Bronchus fibroblast of lung (primary cell): ENCODE measurements at places on chromosomes 7 and 10. TPM values are rescaled to one million over a fixed set of nuclear protein-coding genes. Genes with fewer than 3 reads are reported as not detected.

RABGEF1 gene
- total RNA-seq: 18.3 and 21.0 TPM in 2 replicates

ZNF117 gene
- total RNA-seq: 0.89 and 1.7 TPM in 2 replicates

CRYGN gene
- not detected in 2 replicates for total RNA-seq

YAE1 gene
- 14.1 and 19.0 TPM in 2 replicates for total RNA-seq

RNF133 gene
- not detected in 2 replicates for total RNA-seq

HYCC1 gene
- 53.2 and 80.9 TPM in 2 replicates for total RNA-seq

STAM gene
- total RNA-seq: 14.6 and 15.5 TPM in 2 replicates

LRRC18 gene
- total RNA-seq: 0.15 TPM in 1 of 2 replicates, not detected in the other

INMT gene
- total RNA-seq: 2.1 and 2.5 TPM in 2 replicates

BTRC gene
- 4.5 and 5.9 TPM in 2 replicates for total RNA-seq

TAS2R5 gene
- not detected in 2 replicates for total RNA-seq

TFR2 gene
- 0.17 and 0.30 TPM in 2 replicates for total RNA-seq

ACSM6 gene
- not detected in 2 replicates for total RNA-seq

PRSS58 gene
- total RNA-seq: not detected in 2 replicates

TEX47 gene
- total RNA-seq: not detected in 2 replicates

PTPRZ1 gene
- total RNA-seq: under 0.01 TPM in 1 of 2 replicates, not detected in the other

NKX1-2 gene
- not detected in 2 replicates for total RNA-seq

ZCWPW1 gene
- total RNA-seq: 0.30 and 0.50 TPM in 2 replicates

CABCOCO1 gene
- total RNA-seq: 0.34 and 1.3 TPM in 2 replicates

MRC1 gene
- not detected in 2 replicates for total RNA-seq

PLXNA4 gene
- total RNA-seq: under 0.01 and 0.15 TPM in 2 replicates

ARF5 gene
- total RNA-seq: 222 and 239 TPM in 2 replicates

PTPRN2 gene
- total RNA-seq: 0.50 and 0.74 TPM in 2 replicates

COL28A1 gene
- 0.17 TPM in 1 of 2 replicates, not detected in the other for total RNA-seq

TUBAL3 gene
- not detected in 2 replicates for total RNA-seq

UTF1 gene
- total RNA-seq: not detected in 2 replicates

GSTO2 gene
- total RNA-seq: 7.3 and 7.6 TPM in 2 replicates

PHYHIPL gene
- total RNA-seq: not detected in 2 replicates

AKR1C8 gene
- total RNA-seq: not detected in 2 replicates

ANKRD2 gene
- 0.89 and 1.0 TPM in 2 replicates for total RNA-seq

MACC1 gene
- total RNA-seq: under 0.01 TPM in 2 replicates

SPACDR gene
- total RNA-seq: 1.8 and 2.7 TPM in 2 replicates

ICA1 gene
- total RNA-seq: 1.0 TPM in 2 replicates

TFEC gene
- total RNA-seq: not detected in 2 replicates
